Mammary epithelial cell (primary cell): ENCODE measurements at places on chromosomes 5 and 9.

- peak; percentile 68 for DNase-seq
These were observed 101.3 kb downstream of the RASEF start for GRCh38 chr9:82961504-82962125.

DNA sequence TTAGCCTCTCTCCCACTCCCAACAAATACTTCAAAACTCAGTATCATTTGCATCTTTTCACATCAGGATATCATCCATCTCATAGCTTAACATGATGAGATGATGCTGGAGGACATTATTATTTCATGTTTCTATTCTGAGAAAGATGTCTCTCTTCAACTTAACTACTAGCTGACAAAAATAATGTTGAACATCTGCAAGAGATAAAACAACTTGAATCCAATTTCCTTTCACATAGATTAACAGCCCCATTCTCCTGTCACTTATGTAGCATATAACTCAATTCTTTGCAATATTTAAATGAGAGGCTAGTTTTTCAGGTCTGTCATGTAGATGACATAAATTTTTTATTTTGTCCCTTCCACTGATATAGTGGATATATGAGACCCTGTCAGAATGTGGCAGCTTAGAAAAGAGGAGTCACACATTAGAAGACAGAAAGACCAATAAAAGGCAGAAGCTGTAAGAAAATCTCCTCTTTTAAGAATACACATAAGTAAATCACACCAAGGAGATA lies 239.2 kb upstream of the KIF2A start:
- DNase-seq = no peak

DNA sequence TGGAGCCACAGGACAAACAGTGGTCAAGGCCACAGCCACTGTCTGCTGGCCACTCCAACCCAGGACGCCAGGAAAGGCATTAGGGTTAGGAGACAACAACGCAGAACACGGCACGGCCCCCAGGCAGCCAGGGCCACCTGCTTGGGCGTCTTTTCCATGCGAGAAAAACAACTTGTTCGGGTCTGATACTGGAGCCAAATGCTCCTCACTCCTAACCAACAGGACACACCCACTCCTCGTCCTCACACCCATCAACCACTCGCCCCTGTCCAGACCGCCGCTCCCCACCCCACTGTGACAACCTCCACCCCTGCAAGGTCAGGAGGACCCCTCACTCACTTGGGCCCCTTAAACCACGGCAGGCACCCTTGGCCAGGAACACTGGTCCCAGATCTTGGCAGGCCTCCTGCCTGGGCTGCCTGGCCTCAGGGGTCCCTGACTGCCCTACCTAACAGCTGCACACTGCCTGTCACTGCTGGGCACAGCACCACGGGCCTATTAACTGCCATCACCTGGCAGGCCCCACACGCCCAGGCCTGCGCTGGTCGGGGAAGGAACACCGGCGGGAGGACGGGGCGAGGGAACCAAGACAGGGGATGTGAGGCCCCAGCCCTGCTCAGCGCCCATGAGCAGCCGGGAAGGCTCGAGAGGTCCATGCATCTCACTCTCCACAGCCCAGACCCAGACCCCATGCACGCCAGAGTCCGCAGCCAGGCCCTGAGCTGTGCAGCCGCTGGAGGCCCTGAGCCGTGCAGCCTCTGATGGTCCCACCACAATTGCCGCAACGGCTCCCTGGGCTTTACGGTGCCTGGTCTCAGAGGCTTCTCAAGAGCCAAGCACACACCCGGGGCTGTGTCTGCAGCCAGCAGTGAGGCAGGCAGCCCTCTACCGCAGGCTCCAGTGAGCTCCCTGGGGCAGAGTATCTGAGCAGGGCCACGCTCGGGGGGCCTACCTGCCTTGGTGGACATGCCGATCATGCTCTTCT lies 13.8 kb downstream of the CLPTM1L start:
- DNase-seq = no peak

GRCh38 chr9:36093384-36093783 lies 43.1 kb upstream of the GLIPR2 start:
- DNase-seq = no peak

DNA sequence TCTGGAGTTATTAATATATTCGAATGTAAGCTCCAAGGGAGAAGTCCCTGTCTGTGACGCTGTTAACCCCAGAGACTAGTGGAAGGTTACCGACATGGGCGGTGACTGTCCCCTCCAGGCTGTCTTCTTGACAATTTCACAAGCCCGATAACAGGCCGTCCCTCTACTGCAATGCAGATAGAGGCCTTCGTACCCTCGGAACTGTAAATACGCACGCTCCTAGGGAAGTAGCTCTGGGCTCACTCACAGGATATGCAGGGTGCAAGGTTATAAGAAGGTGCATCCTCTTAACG lies 680 bp upstream of the RFK start:
- no peak for DNase-seq

DNA sequence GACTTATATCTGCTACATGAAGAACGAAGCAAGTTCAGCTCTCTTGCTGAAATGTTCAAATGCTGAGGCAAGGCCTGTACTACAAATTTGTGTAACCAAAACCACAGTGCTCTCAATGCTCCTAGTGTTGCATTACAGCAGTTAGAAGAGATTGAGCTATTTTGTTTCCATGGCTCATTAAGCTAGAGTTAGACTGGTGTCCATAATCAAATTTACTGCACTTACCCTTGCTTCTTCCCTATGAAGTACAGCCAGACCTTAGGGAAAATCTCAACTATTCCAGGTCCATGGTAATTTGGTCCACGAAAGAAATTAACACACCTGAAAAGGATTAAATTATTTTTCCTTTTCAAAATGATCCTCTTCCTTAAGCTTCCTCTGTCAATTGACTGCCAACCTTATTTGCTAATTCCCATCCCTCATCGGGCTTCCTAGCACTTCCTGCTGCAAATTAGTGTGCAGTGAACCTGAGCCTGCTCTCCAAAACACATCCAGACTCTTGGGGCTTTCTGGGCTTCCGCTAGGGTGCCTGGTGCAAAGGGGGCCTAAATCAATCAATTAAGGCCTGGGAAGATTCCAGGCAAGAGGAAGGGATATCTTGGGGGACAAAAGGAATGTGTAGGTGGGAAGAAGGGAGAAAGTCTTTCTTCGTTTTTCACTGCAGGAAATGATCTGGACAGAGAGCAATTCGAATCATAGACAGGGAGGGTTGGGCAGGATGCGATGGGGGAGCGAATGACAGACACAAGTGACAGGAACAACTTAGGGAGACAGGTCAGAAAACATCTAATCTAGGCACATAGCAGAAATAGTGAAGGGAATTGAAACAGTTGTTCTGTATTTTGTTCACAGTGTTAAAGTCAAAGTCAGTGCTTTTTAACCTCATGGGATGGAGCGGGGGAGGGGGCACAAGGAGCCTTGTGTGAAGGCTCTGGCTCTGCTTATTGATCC lies 542.4 kb downstream of the RAB3C start:
- no peak for DNase-seq

DNA sequence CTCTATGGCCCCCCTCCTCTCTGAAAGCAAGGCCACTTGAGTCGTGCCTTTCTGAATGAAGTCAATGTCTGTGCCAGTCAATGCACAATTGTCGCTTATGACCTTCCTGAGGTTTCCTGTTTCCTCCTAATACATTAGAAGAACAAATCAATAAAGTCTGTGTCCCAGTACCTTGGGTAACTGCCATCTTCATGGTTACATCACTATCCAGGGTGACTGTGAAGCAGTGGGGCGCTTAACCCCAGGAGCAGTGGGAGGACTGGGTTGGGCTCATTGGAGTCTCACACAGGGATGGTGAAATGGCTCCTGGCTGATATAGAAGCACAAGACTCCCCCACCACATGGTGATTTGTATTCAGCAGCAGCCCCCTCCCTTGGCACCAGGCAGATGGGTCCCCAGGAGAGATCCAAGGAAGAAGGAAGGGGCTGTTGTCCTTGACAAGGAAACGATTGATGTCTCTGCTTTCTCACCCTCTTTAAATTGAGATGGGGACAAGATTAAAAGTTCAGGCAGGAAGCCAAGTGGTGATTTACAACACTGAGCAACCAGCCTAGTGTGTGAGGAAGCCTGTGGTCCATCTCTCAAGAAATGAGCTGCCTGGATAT lies 261.9 kb upstream of the ZNF462 start:
- DNase-seq = no peak

DNA sequence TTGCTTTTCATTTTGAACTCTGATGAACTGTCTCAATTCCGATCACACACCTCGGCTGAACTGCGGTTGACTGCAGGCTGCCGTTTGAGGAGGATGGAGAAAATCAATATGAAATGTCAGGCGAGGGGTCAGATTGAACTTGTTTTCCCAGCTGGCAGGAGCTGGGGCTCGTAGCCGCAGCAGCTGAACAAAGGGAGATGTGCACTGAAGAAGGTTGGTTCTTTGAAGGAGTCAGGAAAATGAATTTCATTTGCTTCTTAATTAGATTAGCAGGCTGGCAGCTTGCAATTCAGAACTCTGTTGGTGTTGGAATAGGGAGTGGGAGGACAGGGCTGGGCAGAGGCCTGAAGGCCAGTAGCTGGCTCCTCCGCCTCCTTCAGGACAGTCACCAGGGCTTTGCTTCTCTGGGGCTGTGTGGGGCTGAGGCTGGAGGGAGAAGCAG lies 117.4 kb upstream of the GPR151 start:
- DNase-seq = no peak

- no peak for DNase-seq
These were observed 49.9 kb upstream of the PPP2CA start for GRCh38 chr5:134275822-134276221.

DNA sequence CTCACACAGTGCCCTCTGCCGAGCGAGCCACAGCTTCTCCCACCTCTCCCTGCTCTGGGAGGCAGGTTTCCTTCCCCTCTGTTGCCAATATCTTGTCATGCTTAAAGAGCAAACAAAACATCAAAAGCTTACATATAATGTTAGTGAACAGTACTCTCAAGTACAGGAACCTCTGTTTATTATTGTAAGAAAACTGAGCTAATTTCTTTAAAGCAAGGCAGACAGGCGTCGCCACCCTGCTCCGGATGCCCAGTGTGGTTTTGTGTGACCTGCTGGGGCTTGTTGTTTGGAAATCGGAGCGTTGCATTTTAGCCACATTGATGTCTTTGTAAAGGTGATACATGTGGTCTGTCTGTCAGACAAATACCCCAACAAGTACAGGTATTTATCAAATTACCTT lies 401.4 kb upstream of the IRX1 start:
- DNase-seq = peak; percentile 46

DNA sequence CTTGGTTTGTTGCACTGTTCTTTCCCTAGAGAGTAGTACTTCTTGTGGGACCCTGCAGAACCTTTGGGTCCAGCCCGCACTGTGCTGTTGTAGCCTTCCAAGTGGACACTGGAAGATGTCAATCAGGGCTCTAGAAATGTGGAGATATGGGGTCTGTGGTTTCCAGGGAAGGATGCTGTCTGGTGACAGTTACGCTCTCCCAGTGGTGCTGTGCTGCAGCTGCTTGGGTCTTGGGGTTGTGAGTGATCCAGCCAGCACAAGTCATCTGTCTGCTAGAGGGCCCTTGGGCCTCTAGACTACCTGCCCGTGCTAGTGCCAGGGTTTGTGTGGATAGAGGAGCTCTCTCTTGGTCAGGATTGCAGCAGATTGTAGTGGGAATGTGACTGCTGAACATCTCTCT lies 484.5 kb downstream of the DMAC1 start:
- no peak for DNase-seq

GRCh38 chr5:172954751-172955159 lies 4.5 kb upstream of the RPL26L1 start:
- DNase-seq = no peak

DNA sequence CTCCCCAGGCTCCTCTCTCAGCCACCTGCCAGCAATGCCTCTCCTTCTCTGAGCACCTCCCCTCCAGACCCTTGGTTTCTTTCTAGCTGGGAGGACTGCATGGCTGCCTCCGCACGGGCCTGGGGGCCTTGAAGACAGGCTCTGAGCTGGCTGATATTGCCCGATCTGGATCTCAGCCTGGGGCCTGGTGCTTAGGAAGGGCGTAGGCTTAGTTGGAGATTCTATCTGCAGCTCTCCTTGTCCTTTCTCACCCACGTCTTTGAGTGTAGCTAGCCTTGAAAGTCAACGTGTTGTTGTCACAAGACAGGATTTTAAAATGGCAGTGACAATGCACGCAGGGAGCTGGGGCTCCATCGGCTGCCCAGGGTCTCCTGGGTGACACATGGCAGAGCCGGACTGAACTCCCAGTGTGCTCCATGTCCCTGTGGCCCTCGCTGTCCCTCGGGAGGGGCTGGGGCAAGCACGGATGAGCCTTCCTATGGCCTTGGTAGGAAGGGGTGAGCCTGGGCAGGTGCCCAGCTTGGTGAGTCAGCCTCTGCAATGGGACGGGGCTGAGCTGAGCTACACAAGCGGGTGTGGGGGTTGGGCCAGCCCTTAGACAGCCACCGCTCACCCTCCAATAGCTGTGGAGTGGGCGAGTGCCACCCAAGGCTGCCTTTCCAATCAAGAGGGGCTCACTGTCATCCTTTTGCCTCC lies 9.4 kb downstream of the ADAMTSL2 start:
- DNase-seq = no peak

DNA sequence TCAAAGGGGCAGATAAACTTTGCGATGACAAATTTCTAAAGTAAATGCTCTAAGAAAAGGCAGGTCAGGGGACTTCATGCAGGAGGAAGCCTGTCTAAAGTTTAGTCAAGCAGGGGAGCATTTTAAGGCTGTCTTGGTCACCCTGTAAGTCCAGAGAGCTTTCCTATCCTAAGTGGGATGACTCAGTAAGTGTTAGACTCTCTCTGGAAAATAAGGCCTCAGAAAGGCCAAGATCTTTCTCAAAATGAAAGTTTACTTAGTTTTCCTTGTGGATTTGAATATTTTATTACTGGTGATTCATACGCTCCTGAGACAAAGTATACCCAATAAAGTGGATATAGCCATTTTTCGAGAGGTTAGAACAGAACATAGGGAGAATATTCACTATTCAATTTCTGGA lies 806.9 kb upstream of the CDH9 start:
- DNase-seq = no peak

- peak; percentile 66 for DNase-seq
These were observed 3.7 kb upstream of the DENND1A start for GRCh38 chr9:123933440-123934212.

DNA sequence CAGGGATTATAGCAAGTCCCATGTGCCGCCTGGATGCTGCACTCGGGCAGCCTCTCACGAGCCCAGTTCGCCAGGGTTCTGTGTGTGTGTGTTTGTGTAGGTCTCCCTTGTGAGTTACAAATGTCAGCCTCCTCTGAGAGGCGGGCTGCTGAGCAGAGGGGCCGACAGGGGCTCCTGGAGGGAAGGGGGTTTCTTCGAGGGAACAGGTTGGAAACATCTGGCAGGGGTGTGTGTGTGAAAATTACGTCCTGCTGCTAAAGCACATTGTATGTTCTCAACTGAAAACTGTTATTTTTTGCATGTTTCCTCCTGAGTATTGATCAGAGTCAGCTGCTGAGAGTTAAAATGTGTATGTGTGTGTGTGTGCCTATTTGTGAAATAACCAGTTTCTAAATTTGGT lies 9.7 kb downstream of the GALNT10 start:
- DNase-seq = no peak

DNA sequence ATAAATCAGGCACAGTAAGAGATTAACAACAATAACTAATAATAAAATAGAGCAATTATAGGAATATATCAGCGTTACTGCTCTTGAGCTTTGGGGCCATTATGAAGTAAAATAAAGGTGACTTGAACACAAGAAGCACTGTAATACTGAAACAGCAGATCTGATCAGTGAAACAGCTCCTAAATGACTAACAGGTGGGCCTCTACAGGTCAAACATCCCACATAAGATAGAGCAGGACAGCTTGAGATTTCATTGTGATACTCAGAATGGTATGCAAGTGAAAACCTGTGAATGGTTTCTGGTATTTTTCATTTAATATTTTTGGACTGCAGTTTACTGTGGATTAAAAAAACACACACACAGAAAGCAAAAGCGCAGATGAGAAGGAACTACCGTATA lies 24.0 kb upstream of the MAP3K1 start:
- DNase-seq = no peak

GRCh38 chr5:112823656-112824055 lies 37.4 kb upstream of the SRP19 start:
- DNase-seq = no peak
